ENCODE measurements at places on chromosomes 7 and 10.
A peak's percentile ranks its signal among the peaks of the same experiment; 100 is the strongest.

GRCh38 chr7:8783229-8783628 lies 349.8 kb downstream of the NXPH1 start:
- no peak for DNase-seq

DNA sequence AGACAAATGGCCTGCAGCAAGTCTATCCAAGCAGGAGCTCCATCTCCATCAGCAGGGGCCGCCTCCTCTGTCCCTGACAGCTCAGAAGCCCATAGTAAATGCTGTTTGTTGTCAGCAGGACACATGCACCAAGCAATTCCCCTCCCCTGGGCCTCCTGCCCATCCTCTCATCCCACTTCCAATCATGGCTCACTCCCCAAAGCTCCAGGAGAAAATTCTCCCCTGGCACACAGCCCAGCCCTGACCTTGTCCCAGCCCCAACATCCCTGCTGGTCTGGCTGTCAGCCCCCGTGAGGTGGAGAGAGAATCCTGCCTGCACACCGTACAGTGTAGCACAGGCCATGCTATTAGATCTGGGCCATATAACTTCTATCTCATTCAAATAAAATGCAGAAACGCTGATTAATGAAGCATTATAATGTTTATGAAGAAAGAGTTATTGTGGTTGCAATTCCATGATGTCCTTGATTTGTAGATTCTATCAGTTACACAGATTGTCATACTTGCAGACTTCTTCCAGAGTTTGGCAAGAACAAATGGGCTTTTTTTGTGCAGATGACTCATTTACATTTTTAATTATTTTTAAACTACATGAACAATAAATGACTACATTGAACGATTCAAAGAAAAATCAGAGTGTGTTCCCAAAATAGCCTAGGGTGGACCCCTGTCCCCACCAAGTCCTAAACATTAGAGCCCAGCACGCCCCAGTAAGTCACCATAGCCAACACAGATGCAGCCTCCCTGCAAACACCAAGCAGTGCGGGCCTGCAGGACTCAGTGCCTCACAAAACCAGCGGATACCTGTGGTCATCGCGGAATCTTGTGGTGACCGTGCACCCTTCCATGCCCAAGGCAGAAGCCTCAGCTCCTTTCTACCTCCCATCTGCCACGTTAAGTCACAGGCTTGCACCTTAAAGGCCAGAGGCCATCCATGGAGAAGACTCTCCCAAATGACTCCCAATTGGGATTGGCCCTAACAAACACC lies 70.1 kb downstream of the COBL start:
- peak; percentile 60 for DNase-seq

- no peak for DNase-seq
Measured at GRCh38 chr10:70542565-70542938, 60.0 kb downstream of the PRF1 start.

DNA sequence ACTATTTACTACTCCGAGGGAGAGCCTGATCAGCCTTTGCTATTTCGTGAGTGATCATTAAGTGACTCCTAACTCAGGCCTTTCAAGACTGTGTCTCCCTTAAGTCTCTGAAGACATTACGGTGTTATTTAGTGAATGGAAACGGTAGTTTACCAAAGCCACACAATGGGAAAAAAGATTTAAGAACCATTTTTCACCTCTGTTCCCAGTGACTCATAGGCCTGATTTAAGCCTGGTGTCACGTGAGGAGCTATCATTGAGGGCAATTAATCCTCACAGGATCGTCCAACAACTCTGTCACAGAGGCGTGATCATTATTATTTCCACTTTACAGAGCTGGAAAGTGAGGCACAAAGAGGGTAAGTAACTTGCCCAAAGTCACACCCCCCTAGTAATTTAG lies 20.3 kb downstream of the C10orf90 start:
- no peak for DNase-seq

DNA sequence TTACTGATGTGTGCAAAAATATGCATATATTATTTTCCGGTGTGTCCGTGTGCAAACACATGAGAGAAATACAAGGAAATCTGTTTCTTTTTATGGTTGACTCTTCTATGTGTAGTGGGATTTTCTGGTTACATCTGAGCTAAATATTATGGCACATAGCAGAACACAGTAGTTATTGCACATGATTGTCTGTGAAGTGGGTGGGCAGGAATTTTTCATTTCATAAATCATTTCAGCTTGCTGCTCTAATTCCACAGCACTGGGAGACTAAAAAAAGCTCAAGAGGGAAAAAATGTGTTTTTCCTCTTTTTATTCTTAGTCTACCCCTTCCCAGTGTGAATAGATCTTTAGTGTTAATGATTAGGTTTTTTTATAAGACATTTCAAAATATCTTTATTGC lies 197.9 kb downstream of the MBL2 start:
- DNase-seq, result no peak

- DNase-seq, result peak; percentile 21
Measured at GRCh38 chr10:116688741-116689495, 53.4 kb downstream of the HSPA12A start.

DNA sequence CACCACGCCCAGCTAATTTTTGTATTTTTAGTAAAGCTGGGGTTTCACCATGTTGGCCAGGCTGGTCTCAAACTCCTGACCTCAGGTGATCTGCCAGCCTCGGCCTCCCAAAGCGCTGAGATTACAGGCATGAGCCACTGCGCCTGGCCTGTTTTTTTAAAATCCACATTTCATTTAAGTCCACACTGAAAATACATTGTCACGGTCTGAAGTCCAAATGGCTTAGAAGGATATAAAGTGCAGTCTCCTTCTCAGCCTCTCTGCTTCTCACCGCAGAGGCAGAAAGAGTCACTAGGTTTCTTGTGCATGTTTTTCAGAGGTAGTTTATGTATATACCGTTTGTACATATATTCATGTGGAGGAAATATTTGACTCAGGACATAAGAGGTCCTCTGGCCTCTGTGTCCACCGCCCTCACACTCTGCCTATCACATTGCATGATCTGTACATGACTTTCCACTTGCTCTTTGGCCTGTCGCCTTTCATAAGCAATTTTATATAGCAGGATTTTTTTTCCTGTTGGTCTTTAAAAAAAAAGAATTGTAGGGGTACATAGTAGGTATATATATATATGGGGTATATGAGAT lies 42.9 kb downstream of the BLNK start:
- no peak for DNase-seq

DNA sequence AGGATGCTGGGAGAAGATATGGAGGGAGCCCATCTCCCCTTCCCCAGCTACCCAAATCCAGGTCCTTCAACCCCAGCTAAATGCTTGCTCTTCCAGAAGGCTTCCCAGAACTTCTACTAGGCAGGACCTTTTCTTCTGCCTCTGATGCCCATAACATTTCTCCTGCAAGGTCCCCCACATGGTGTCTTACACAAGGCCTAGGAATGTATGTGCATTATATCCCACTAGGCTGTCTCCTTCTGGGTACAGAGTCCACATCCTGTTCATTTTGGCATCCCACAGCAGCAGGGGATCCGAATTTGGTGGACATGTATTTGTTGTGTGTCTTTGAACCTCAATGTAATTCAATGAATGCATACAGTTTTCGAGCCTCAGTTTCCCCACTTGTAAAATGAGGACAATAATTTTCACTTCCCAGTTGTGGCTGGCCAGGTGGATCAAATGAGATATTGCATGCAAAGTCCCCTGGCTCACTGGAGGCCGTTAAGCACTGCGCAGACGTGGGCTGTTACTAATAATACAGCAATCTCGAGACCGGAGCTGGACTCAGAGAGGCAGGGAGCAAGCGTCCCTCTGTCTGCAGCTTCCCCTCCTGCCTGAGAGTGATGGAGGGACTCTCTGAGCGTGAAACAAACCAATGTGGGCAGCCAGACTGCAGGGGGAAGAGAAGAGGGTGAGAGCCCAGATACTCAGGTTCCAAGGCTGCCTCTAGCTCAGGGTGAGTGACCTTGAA lies 18.6 kb upstream of the YWHAG start:
- peak; percentile 59 for DNase-seq

- DNase-seq, result no peak
Measured at GRCh38 chr7:34115503-34115902, 210.2 kb downstream of the BMPER start.

DNA sequence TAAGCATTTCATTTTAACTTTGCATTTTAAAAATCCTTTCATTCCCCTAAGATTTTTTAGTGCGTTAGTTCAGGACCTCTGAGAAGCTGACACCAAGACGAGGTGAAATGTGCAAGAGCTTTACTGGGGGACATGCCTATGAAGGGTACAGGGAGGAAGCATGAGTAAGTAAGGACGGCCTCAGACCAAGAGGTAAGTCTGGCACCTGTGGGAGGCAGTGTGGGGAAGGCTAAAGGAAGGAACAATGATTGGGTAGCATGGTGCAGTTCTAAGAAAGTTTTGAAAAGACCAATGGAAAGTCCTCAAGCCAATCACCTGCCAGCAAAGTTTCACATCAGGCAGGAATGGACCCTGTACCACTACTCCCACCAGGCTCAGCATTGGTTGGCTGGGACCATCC lies 369.2 kb downstream of the GFRA1 start:
- no peak for DNase-seq

DNA sequence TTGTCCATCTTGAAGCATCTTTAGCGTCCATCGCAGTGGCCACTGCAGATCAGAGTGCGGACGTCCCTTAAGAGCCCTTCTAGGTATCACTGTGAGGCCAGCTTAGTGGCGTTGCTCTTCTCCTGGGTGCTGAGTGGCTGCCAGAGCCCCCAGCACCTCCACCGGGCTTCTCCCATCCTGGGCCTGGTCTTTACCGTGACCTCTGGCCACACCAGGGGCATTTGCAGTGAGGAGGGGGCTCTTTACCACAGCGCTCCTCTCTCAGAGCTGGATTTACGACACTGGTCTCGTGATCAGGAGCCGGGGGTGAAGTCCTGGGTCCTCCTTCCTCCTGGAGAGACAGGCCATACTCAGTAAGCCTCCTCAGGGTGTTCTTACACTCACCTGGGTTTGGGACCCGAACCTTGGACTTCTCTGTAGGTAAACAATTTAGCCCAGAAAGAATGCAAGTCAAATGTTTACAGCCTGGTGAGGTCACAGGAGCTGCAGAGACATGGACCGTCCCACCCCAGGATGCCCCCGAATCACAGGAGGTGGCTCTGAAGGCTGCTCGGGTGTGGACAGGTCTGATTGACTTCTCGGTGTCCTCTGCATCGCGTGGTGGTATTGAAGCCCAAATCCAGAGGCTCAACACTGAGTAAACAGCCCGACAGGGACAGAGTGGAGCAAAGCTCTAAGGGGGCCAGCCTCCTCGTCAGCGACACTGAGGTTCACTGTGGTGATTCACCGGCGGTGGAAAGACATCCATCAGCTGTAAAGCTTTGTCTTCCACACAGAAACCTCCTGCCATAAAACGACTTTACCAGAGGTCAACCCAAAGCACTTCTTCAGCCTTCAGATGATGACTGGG lies 33.0 kb downstream of the JAKMIP3 start:
- DNase-seq, result no peak

- DNase-seq, result no peak
Measured at GRCh38 chr10:122298206-122298597, 27.1 kb downstream of the BTBD16 start.

- DNase-seq, result no peak
Measured at GRCh38 chr10:46215426-46215825, 71.4 kb upstream of the ANTXRL start.

DNA sequence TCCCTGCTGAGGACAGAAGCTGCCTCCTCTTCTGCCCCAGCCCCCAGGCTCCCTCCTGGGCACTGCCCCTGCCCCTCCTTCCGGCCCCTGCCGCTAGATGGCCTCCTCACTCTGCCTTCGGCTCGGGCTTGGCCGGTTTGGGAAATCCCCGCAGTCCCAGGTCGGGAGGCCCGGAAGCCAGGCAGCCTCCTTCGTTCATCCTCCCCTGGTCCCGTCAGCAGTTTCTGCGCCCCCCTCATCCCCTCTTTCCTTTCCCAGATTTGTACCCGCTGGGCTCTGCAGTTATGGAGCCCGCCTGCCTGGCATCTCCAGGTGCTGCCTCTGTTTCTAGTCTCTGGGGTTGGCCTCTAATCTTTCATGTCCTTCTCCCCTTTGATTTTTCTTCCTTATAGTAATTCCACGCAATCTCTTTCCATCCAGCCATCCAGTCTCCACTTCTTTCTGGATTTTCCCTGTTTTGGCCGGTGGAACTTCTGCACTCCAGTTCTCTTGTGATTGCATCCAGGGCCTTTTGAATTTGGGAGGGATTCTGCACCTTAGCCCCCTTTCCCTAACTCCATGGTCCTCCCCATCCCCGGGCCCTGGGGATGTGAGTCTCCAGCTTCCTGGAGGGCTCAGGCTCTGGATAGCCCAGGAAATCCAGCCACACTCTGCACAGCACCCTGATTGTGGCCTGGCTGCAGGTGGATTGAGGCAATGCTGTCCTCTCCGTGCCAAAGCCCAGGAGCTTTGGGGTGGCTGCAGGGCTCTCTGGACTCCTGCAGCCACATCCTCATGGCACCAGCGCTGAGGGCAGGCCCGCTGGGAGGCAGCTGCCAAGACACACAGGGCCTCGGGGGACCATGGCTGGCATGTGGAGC lies 3.3 kb upstream of the SHH start:
- no peak for DNase-seq

DNA sequence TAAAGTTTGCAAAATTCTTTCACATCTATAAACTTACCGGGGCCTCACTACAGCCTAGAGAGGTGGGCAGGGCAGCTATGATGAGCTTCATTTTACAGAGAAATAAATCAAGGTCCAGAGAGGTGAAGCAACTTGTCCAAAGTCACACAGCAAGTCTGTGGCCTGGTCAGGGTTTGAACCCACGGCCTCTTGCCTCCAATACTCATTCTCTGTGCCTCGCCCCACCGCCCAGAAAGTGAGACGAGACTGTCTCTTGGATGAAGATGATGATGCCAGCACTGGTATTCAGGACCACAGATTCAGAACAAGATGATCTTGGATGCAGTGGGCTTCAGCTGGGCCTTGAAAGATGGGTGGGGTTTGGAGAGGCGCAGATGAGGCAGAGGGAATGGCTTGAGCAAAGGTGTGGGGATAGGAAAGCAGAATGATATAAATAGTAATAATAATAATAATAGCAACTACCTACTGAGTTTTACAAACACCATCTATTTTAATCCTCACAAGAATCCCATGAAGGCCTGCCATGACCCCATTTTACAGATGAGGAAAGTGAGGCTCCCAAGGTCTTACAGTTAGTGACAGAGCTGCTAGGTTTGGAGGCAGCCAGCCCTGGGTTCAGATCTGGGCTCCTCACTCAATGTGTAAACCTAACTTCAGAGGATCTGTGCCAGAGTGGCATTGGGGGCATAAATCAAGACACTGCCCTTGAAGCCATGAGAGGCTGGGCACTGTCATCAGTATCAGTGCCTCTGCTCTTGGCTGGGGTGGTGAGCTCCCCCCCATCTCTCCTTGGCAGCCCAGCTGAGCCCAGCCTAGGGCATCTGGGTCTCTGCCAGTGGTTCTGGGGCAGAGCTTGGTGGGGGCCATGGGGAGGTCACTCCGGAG lies 70.0 kb downstream of the NEURL1 start:
- DNase-seq, result no peak

DNA sequence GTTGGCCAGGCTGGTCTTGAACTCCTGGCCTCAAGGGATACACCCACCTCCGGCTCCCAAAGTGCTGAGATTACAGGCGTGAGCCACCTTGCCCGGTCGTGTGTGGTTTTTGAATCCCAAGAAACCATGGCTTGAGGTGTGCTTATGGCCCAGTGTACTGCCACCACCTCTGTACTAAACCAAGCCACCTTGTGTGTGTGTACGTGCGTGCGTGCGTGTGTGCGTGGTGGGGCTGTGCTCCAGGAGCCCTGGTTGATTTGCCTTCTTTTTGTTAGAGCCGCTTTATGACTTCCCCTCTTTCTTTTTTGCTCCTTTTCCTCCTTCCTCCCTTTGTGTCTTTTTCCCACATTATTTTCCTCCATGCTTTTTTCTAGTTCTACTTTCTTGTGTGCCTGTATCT lies 121.4 kb downstream of the CAMK1D start:
- no peak for DNase-seq

GRCh38 chr7:139916717-139917395 lies 87.8 kb downstream of the TBXAS1 start:
- no peak for DNase-seq
